ENCODE measurements at places on chromosomes 2 and 18.

DNA sequence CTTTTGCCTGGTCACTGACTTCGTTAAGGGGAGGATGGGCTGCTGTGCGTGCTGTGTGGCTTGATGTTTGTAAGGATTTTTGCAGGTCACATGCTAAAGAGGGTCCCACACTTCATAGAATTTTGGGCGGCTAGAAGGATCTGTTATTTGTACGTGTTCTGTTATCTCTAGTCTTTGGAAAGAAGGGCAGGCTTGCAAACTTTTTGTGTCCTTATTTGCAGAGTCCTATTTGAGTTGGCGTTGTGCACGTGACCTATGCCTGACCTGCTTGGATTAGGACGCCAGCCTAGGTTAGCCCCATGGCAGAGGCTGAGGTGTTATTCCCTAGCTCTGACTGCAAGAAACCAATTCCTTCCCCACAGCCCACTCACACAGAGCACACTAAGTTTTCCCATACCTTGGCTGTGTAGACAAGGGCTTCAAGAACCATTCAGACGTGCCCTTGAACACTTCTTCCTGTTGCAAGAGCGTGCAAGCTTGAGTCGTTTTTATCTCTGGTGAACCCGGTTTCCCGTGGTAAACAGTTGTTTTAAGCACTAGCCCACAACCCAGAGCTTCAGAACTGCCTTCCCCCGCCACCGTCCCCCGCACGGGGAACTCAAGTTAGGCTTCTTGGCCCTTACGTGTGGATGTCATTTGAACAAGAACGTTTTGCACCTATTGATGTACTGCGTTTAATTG is 94.6 kb downstream of the LDLRAD4 start:
- no peak for DNase-seq

GRCh38 chr2:144512891-144513351 is 7.0 kb downstream of the ZEB2 start:
- DNase-seq, result no peak

GRCh38 chr2:50624506-50624905 is 407.4 kb downstream of the NRXN1 start:
- no peak for DNase-seq

- no peak for DNase-seq
Observed at GRCh38 chr2:232214053-232214452, 164.5 kb upstream of the ALPP start.

DNA sequence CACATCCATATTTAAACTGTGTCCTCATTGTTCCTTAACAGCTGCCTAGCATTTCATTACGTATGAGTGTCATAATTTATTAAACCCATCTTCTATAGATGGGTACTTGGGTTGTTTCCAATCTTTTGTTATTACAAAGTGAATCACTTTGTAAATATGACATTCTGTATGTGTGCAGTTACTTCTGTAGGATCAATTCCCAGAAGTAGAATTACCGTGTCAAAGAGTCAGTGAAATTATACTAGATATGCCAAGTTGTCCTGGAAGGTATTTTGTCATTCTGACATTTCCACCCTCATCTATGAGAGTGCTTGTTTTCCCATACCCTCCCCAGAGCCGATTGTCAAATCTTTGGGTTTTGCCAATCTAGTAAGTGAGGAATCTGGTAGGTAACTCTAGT is 194.5 kb upstream of the APCDD1 start:
- DNase-seq, result no peak

DNA sequence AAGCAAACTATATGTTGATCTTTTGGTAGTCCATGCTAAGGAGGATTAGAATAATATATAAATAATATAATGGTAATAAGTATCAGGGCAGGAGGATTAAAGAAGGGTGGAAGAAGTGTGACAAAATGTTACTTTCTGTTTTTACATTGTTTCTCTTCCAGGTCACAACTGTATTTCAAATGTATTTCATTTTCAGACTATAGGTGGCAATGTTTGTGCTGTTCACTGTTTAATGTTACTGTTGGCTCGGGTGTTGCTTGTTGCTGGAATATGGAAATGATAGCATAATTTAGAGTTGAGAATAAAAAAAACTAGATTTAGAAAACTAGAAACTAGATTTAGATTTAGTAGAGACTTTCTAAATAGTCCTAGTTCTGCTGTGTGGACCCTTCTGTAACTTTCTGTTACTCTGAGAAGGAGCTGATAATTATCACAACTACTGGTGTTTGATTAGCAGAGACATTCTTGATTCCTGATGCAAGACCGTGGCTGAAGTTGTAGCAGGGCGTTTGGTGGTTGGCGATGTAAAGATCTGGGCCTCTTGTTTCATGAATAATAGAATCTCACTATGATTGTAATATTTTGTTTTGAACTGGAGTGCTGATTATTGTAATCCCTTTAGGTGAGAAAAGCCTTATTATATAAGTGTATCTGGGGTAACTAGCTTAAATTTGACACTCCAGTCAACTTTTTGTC is 7.9 kb downstream of the NEDD4L start:
- no peak for DNase-seq

DNA sequence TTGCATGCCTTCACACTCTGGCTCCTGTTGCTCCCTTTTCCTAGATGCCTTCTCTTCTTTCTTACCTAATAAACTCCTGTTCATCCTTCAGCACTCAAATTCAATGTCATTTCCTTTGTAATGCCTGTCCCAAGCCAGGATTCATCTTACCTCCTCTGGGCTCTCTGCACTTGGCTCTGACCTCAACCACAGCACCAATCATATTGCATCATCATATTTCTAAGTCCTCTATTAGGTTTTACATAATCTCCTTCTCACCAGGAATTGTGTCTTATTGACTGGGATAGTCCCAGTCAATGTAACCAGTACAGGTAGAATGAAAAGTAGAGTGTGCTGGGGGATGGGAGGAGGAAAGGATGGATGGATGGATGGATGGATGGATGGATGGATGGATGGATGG is 187.1 kb downstream of the NRP2 start:
- no peak for DNase-seq

GRCh38 chr18:2641638-2642037 is 13.9 kb upstream of the SMCHD1 start:
- no peak for DNase-seq

- no peak for DNase-seq
Observed at GRCh38 chr2:18273205-18273604, 287.2 kb downstream of the RDH14 start.

DNA sequence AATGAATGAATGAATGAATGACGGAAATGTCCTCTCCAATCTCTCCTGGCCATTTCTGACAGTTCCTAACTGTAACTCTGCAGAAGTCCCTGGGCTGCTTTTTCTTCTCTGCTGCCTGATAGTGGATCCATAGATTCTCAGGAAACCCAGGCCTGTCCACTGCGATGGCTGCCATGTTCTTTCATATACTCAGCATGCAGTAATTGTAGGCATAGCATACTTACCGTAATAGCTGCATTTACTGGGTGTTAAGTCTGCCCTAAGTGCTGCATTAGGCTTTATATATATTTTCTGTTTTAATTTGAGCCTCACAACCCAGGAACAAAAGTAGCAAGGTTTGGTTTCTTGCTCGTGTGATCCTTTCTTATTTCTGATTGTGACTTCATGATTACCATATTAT is 122.9 kb downstream of the DCC start:
- DNase-seq, result no peak

DNA sequence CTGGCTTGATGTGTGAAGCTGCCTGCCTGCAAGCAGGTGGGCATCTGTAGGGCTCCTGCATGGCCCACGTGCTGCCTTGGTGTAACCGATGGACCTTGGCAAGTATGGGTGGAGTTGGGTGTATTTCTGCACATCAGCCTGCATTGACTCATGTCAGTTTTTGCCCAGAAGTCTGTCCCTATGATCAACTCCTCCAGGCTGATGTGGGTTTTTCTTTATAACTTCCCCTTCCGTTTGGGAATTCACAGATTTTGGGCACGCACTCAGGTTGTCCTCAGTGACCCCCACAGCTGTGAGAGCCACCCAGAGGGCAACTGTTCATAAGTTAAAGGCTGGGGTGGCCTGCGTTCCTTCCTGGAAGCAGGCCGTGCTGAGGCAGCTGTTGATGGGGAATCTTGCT is 123.3 kb downstream of the NCK2 start:
- DNase-seq, result no peak

- no peak for DNase-seq
Observed at GRCh38 chr18:50839996-50840395, 20.2 kb upstream of the MRO start.

GRCh38 chr2:198100346-198100745 is 296.0 kb downstream of the PLCL1 start:
- no peak for DNase-seq

DNA sequence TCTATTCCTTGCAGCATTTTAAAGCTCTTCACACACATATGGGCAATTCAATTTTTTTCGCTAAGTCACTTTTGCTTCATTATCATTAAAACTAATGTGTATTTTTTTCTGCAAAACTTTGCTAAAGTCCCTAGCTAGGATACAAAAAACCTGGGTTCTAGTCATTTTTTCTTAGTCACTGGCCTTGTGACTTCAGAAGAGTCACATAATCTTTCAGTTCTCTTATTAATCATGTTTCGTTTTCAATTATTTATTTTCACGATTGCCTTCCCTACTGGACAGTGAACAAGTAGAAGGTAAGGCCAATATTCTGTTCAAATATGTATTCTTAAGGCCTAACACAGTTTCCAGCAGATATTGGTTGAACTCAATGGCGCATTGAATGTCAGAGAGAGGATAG is 60.9 kb upstream of the CYRIA start:
- DNase-seq, result no peak

DNA sequence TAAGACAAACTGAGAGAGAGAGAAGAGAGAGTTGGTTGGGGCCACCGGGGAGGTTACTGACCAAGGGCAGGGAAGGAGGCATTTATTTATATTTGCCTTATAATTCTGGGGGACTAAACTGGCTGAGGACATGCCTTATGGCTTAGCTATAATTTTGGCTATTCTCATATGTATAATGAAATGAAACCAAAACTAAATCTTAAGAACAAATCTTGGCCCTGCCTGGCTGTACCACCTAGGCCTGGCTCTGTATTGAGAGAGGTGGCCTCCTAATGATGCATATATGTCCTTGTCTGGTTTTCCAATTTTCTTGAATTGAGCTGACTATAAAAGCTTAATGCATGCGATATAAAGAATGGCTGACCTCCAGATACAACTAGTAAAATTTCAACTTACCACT is 3.5 kb upstream of the PPP1CB start:
- DNase-seq, result no peak

DNA sequence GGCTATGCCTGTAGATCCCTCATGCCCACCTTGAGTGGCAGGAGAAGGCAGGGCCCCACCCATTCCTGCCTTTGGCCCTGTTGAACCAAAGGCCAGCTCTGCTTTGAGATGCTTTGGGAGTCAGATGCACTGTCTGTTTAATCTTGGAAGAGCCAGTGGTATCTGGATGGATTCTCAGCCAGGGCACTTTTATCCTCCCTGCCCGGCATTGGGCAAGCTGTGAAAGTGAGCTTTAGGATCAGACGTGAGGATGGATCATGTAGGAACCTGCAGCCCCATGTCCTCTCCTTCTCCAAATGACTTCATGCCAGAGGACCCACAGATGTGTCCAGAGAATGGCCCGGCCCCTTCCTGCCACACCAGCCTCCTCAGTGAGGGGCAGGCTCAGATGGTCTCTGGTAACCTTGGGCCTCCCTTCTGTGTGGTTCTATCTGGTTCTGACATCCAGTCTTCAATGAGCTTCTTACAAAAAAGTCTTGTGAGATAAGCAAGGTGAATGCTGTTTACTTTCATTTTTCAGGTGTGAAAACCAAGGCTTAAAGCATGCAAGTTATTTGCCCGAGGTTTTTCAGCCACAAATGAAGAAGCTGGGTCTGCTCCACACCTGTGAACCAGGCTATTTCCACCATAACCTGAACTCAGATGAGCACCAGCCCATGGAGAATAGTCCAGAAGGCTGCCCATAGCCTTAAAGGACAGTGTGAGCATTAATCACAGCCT is 123.8 kb downstream of the KCTD1 start:
- no peak for DNase-seq

- no peak for DNase-seq
Observed at GRCh38 chr2:11456251-11456650, 9.7 kb downstream of the E2F6 start.
